ENCODE measurements at places on chromosomes 3 and 15.

- DNase-seq, result no peak
Measured at GRCh38 chr3:97010881-97011657, 196.7 kb downstream of the EPHA6 start.

- DNase-seq, result no peak
Measured at GRCh38 chr3:135118792-135119191, 323.7 kb downstream of the EPHB1 start.

GRCh38 chr15:94456226-94456625, 224.9 kb downstream of the MCTP2 start:
- DNase-seq, result no peak

GRCh38 chr3:195110647-195111318, 160.2 kb downstream of the XXYLT1 start:
- DNase-seq, result no peak

GRCh38 chr3:154273381-154273780, 50.9 kb downstream of the DHX36 start:
- DNase-seq, result no peak

All from stimulated activated CD4-positive, alpha-beta T cell treated with anti-CD3 and anti-CD28 coated beads, TNF-alpha, amount 100 ng/mL, for 1 hour (primary cell).